ENCODE measurements at places on chromosomes 7 and 10.

DNA sequence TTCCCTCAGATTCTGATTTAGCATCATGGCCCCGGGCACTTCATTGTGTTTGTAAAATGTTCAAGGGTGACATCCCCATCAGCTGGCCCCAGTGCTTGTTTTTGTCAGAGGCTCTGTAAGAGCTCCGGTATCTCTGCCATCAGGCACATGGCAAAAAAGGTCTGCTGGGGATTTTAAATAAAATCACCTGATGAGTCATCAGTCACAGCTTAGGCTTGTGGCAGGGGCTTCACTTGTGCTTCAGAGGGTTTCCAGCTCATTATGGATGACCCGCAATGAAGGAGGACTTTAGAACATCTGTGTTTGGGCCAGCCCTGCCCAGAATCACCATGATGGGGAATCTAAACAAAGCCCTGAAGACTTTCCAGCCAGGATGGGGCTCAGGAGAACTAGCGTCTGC lies 259.9 kb downstream of the ZEB1 start:
- no peak for DNase-seq

GRCh38 chr10:19847321-19847720 lies 31.1 kb downstream of the PLXDC2 start:
- no peak for DNase-seq

DNA sequence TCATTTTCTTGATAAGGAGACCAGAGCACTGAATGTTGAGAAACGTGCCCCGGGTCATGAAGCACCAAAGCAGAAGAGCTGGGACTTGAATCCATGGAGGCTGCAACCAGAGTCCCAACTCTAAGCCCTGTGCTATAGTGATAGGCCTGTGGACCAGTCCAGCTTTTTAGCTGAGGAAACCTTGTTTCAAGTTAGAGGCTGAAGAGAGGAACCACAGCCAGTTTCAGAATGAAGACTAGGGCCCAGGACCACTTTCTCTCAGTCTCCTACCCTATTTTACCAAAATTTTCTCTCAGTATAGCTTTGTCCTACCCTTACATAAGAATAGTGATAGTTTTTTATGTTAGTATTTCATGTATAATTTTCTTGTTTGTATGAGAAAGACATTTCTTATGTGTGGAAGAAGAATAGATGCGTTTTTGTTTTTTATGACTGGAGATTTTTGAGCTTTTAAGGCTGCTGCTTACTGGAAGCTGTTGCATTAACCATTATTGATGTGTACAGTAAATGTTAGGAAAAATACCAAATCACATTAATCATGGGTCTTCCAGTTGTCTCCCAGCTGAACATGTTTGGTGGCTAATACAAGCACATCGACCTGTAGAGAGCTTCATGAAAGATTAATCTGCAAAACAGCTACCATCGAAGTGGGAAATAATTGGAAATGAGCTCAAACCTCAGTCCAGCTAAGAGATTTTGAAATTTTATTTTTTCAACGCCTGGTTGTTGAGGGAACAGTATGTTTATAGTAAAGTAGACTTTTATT lies 45.0 kb upstream of the CSTF2T start:
- no peak for DNase-seq

DNA sequence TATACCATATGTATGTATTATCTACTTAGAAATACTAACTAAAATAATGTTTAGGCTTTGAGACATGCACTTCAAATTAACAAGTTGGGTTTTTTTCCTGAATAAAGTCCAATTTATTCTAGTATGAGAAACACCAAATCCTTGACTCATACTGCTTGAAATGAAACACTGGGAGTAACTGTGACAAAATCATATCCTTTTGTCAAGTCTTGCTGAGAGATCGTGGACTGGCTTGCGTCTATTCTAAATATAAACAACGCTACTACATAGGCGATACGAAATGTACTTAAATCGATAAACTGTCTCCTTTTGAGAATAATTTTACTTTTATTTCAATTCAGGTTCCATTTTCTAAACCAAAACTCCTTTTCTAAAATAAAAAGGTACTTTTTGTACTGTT lies 16.3 kb downstream of the SMURF1 start:
- DNase-seq = no peak

Measured in NB4 (cell line).